ENCODE measurements at places on chromosomes 1 and 21. TPM values are rescaled to one million over a fixed set of nuclear protein-coding genes. Genes with fewer than 3 reads are reported as not detected.

FMOD gene
- 91.6 TPM for total RNA-seq

GRCh38 chr1:155063550-155064110 is at the start of gene EFNA4:
TSS of gene EFNA4 (plus strand) at chr1:155063740. CDS start at chr1:155063824, 84 bp downstream.
- DNase-seq: peak; percentile 92

DNA sequence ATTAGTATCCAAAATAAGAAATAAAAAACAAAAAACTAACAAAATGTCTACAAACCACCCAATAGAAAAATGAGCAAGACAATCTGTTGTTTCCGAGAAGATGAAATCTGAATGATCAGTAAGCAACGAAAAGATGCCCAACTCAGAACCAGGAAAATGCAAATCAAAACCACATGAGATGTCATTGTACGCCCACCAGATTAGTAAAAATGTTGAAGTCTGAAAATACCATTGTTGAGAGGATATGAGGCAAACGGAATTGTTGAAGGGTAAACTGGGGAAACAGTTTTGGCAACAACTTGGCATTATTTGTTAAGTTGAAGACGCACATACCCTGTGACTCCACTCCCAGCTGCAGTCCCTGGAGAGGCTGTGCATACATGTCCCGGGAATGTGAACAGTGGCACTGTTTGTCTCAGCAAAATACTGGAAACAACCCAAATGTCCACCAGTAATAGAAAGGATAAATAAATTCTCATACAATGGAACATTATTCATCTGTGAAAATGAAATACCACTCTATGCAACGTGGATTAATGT is 10.6 kb downstream of the ZBTB17 start:
- DNase-seq: no peak

GRCh38 chr21:24076179-24076578 is 1531.1 kb downstream of the MRPL39 start:
- no peak for DNase-seq

TRPM2 gene
- 1.5 TPM for total RNA-seq

CLEC20A gene
- total RNA-seq: not detected

- no peak for DNase-seq
Observed at GRCh38 chr1:41713557-41714327, 205.0 kb downstream of the HIVEP3 start.

Measured in right cardiac atrium (tissue), 5 donors.